ENCODE measurements at places on chromosomes 13 and 19. TPM values are rescaled to one million over a fixed set of nuclear protein-coding genes. Genes with fewer than 3 reads are reported as not detected.

Gene PTGIR
- 4.3 TPM for total RNA-seq

Gene MAP4K1
- total RNA-seq, result 126 TPM

Gene ZNF837
- 1.2 TPM for total RNA-seq

Gene ERICH6B
- total RNA-seq, result not detected

- peak; percentile 47 for DNase-seq
These were observed 21.7 kb upstream of the CALM3 start for GRCh38 chr19:46579361-46579879.

GRCh38 chr13:32323912-32324311, 8.6 kb downstream of the BRCA2 start:
- no peak for DNase-seq

- DNase-seq, result no peak
These were observed 1.9 kb downstream of the ARHGAP33 start for GRCh38 chr19:35777086-35777841.

- DNase-seq, result no peak
These were observed 227.4 kb downstream of the DLEU7 start for GRCh38 chr13:50616101-50616500.

DNA sequence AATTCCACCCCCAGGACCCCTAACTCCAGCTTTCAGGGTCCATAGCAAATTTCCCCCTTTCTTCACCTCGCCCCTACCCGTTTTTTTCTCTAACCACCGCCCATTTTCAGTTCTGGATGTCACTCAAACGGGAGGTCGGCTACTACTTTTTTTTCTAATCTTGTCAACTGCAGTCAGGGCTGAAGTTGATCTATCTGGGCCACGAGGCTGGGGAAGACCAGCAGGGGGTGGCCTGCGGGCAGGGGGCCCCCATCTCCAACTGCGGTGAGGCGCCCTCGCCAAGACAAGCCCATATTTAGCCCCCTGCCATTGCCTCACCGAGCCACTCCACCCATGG, 748 bp downstream of the LHFPL6 start:
- no peak for DNase-seq

DNA sequence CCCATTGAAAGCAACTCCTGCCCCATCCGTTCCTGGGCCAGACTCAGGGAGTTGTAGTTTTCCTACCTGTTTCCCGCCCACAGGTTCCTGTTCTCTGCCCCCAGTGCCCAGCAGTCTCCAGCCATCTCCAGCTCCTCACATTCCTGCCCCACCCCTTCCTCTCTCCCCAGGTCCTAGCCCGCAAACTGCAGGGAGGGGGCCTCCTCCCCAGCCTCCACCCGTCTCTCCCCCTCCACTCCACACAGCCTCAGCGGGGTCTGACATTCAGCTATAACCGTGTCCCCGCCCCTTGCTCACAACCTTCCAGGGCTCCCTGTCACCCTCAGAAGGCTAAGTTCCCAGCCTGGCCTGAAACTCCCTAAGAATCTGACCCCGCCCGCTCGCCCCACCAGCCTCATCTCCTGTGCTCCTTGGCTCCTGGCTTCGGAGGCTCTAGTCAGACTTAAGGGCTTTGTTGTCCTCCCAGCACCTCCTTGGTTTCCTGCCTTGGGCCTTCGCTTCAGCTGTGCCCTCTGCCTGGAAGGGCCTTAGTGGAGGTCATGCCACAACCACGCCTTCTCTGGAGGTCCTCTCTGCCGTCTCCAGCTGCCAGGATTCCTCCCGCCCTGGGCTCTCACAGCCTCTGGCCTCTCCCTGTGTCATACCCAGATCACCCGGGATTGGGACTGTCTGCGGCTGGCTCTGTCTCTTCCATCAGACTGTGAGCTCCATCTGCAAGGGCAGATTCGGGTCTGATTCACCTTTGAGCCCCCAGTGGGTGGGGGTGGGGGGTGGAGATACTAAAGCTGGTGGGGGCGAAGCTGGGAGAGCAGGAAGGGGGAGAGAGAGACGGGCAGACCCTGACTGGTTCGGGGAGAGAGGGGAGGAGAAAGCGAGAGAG, 5.1 kb upstream of the SPACA6 start:
- DNase-seq, result no peak
